ENCODE measurements at places on chromosomes 16 and 17.

GRCh38 chr17:31568539-31568938 is 177.1 kb downstream of the RAB11FIP4 start:
- DNase-seq = no peak

GRCh38 chr17:27504188-27504995 is 48.1 kb downstream of the KSR1 start:
- DNase-seq = no peak

- DNase-seq = no peak
Measured at GRCh38 chr16:89646906-89647305, 10.6 kb downstream of the CHMP1A start.

DNA sequence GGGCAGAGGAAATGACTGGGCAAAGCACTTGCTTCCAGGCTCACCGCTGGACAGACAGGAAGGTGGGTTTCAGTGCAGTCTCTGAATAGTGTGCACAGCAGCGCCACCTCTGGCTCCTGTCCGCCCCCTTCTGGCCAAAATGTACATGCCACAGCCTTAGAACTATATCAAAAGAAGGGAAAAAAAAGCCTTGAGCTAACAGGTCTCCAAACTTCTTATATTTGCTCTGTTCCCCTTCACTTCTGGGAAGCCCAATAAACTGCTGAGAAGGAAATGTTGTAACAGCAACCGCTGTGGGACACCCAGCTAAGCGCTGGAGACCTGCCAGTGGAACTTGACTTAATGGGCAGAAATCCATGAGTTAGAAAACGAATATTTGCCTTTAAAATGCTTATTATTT is 17.5 kb downstream of the COG7 start:
- DNase-seq = peak; percentile 48

DNA sequence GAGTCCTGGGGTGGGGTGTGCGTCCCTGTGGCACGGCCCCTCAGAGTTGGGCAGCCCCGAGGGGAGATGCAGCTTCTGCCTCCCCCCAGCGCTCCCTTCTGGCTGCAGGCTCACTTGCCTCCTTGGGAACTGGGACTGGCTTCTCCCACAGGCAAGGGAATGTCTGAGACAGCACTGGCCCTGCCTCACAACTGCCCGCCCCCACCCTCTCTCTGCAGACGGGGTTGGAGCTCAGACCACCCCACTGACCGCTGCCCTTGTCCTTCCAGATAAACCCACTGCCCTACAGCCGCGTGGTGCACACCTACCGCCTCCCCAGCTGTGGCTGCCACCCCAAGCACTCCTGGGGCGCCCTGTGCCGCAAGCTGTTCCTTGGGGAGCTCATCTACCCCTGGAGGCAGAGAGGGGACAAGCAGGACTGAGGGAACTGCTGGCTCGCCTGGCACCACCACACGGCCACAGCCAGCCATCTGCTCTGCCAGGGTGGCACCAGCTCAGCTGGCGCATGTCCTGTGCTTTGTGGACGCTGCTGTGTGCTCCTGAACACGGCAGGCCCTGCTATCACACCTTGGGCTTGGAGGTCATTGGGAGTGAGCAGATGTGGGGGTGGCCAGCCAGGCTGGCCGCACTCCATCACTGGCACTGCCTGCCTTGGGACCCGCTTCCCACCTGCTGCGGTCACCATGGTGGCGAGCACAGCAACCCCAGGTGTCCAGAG is 7.1 kb upstream of the RAB40C start:
- no peak for DNase-seq

- no peak for DNase-seq
Measured at GRCh38 chr17:66114609-66115008, 77.3 kb downstream of the CEP112 start.

DNA sequence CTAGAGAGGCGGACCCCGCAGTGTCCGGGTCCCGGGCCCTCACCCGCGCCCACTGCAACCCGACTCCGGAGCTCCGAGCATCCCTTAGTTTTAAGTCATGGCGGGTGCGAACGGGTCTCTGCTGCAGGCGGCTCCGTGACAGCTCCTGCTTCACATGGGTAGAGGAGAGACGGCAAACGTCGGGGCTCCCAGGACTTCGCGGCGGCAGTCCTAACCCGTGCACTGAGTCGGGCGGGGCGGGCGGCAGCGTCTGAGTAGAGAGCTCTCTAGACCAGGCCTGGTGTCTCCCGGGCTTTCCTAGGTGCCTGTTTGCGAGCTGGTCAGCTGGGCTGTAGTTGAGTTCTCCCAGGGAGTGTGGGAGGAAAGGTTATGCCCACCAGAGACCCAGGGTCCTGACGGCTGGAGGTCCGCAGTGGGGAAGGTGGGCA is 345 bp downstream of the TSC2 start:
- no peak for DNase-seq

- DNase-seq = no peak
Measured at GRCh38 chr17:47262586-47262985, 9.0 kb downstream of the ITGB3 start.

GRCh38 chr17:53142890-53143289 is 679.8 kb upstream of the KIF2B start:
- DNase-seq = no peak

DNA sequence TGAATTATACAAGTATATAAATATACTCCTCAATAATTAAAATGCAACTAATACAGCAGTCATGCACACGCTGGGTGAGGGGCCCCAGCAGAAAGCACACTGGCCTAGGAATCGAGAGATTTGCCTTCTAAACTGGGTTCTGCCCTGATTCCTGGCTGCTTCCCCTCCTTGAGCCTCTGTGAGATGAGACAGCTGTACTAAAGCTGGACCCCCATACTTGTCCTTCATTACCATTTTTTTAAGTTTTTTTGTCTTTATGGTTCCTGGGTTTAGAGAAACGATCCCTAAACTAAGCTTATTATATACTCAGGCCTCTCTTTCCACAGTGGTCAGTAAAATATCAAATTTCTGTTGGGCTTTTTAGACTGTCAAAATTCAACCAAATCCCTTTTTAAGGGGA is 195.1 kb upstream of the DYNLRB2 start:
- DNase-seq = no peak

- DNase-seq = no peak
Measured at GRCh38 chr16:66344533-66345145, 21.9 kb upstream of the CDH5 start.

- peak; percentile 32 for DNase-seq
Measured at GRCh38 chr16:86517652-86518258, 7.4 kb downstream of the FOXF1 start.

DNA sequence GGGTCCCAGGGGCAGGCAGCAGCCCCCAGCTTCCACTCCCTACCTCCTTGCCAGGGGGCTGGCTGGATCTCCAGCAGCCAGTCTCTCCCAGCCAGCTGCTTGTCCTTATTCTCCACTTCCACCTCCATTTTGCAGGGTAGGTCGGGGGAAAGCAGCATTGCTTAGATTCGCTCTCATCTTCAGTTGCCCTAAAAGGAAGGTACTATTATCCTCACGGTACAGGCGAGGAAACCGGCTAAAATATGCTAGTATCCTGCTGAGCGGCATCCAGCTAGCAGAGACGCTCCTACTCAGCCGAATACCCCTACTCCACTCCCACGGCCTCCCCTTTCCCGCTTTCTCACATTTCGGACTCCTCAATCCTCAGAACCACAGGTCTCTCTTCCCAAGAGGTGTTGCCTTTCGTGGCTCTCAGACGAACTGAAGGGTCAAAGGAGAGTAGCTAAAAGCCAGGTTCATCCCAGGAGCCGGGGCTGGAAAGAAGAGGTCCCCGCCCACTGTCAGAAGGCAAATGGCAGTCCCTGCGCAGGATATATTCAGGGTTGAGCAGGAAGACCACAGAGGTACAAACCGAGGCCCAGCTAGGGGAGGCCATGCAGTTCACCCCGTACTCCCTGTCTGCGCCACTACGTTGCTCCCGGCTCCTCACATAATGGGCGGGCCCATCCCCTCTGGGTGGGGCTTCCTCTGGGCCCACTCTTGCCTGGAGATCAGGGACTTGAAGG is 1.7 kb upstream of the RAB11FIP4 start:
- no peak for DNase-seq

- peak; percentile 23 for DNase-seq
Measured at GRCh38 chr17:36544044-36544306, 744 bp upstream of the GGNBP2 start.

DNA sequence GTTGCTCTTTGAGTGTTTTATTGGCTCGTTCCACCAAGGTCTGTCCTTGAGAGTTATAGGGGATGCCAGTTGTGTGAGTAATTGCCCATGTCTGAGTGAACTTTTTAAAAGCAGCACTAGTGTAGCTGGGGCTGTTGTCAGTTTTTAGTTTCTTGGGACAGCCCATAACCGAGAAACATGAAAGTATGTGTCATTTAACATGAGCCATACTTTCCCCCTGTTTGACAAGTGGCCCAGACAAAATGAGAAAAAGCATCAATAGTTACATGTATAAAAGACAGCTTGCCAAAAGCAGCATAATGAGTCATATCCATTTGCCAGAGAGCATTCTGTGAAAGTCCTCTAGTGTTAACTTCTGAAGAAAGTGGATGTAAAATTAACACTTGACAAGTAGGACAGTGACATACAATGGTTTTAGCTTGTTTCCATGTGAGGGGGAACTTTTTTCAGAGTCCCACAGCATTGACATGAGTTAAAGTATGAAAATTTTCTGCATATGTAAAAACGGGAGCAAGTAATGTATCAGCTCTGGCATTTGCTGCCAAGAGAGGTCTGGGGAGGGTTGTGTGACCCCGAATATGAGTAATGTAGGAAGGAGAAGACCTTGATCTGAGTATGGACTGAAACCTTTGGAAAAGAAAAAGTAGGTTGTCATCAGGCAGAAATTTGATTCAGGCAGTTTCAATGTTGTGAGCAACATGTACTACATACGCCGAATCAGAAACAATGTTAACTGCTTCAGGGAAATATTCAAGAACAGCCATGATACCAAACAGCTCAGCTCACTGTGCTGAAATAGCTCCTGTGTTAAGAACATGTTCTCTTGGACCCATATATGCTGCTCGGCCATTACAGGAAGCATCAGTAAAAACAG is 56.8 kb upstream of the ARL4D start:
- DNase-seq = peak; percentile 22

- peak; percentile 42 for DNase-seq
Measured at GRCh38 chr17:10316801-10317542, 55.8 kb downstream of the MYH13 start.

DNA sequence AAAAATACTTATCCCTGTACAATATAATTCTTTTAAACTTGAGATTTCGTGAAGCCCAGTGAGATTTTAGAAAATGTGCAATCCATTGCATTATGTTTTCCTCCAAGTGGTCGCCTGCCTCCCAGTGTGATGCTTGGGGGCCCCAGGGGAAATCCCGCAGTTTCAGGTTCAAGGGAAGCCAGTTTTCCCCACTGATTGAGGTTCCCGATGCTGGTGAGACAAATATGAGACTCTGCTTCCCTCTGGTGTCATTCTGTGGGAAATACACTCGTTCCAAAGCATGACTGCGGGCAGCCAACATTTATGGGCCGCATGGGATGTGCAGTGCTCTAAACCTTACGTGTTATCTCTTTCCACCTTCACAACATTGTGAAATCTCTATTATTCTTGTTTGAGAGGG is 200.8 kb downstream of the PRKCB start:
- DNase-seq = peak; percentile 6

DNA sequence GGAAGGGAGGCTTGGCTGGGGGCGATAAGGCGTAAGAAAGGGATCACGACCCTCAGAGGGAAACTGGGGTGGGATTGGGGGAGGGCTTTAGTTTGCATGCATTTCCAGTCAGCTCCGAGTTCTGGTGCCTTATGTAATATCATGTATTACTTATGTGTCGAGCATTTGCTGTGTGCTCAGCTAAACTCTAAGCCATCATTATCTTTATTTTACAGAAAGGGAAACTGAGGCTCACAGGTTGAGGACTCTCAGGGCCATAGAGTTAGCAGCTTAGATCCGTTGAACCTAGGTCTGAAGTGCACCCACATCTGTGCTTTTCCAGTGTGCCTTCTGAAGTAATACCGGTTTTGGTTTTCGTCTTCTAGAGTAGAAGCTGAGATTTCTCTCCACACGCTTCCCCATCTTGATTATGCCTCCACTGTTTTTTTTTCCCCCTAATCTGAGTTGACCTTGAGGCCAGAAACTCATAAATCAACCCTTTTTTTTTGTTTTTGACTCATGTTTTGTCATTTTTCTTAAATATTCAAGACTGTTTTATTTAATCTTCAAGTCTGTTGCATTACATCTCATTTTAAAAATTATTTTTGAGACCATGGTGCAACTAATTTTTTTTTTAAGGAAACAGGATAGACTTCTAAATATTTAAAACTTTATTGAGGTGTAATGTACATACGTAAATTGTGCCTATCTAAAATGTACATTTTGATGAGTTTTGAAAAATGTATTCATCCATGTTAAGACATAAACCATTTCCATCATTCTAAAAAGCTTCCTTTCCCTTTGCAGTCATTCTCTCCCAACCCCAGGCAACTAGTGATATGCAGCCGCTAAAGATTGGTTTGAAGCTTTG is 741 bp downstream of the CYB5B start:
- DNase-seq = no peak

GRCh38 chr17:33864758-33865229 is 390.3 kb upstream of the CCL2 start:
- no peak for DNase-seq

- no peak for DNase-seq
Measured at GRCh38 chr16:77674888-77675287, 47.4 kb upstream of the NUDT7 start.

DNA sequence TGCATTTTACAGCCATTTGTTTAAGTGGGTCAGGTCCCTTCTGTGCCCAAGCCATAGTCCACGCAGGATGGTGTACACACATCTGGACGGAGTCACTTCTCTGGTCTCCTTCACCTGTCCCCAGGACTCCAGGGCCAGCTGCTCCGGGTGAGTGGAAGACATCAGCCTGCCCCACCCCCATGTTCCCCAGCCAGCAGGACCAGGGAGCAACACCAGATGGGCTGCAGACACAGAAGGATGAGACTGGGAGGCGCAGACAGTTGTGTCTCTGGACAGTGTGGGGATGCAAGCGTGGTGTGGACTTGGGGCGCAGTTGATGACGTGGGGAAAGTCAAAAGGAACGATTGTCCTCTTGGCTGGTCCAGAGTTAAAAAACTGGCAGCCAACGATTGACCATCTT is 24.6 kb upstream of the WFDC1 start:
- DNase-seq = no peak

Measured in NCI-H226 (cell line).